ENCODE measurements at places on chromosomes 7 and 10. TPM values are rescaled to one million over a fixed set of nuclear protein-coding genes. Genes with fewer than 3 reads are reported as not detected.

Gene EN2
- not detected for total RNA-seq

Gene PLA2G12B
- total RNA-seq: 1.6 TPM

Gene UNCX
- total RNA-seq: 7.5 TPM

Gene A1CF
- 3.9 TPM for total RNA-seq

Gene SLC13A1
- total RNA-seq: 10.6 TPM

Gene PSMG3
- total RNA-seq: 22.7 TPM

Gene OLAH
- 0.23 TPM for total RNA-seq

Gene CRPPA
- total RNA-seq: 6.8 TPM

Gene LIPJ
- 0.23 TPM for total RNA-seq

Gene ZNF853
- 16.8 TPM for total RNA-seq

Gene NRCAM
- total RNA-seq: 17.8 TPM

Gene ZNF425
- 4.6 TPM for total RNA-seq

Gene GRID2IP
- total RNA-seq: 1.5 TPM

Gene GSAP
- total RNA-seq: 13.8 TPM

Gene LRCH4
- 43.5 TPM for total RNA-seq

Gene ZNF438
- 6.3 TPM for total RNA-seq

Gene CEP55
- 6.2 TPM for total RNA-seq

Gene STARD3NL
- total RNA-seq: 46.3 TPM

Gene TMEM139
- total RNA-seq: 18.1 TPM

Gene EGFR
- total RNA-seq: 38.5 TPM

Gene PLCE1
- 16.2 TPM for total RNA-seq

Gene INA
- 0.58 TPM for total RNA-seq

Gene FOXI2
- total RNA-seq: 0.47 TPM

Gene LIPM
- total RNA-seq: not detected

Gene CAV1
- total RNA-seq: 78.1 TPM

Gene WNT8B
- 0.29 TPM for total RNA-seq

Gene ACTA2
- 220 TPM for total RNA-seq

Gene IL2RA
- total RNA-seq: 1.5 TPM

Gene SRGN
- total RNA-seq: 93.9 TPM

Gene NEUROG3
- total RNA-seq: not detected

Gene UCN3
- not detected for total RNA-seq

Gene DGKB
- 4.6 TPM for total RNA-seq

Gene NXPH1
- 0.23 TPM for total RNA-seq

Gene AZGP1
- total RNA-seq: 18.7 TPM

Gene ZNF488
- 2.4 TPM for total RNA-seq

Gene FAS
- total RNA-seq: 21.9 TPM

Data from metanephros (tissue), 2 donors.